Stimulated activated CD4-positive, alpha-beta T cell treated with anti-CD3 and anti-CD28 coated beads, Interleukin-15, amount 100 ng/mL, for 48 hours (primary cell): ENCODE measurements at places on chromosomes 4 and X.

- DNase-seq: no peak
Observed at GRCh38 chr4:1978226-1978625, 30.5 kb downstream of the NELFA start.

GRCh38 chr4:86414686-86415085 is 54.8 kb upstream of the MAPK10 start:
- DNase-seq: no peak

- DNase-seq: no peak
Observed at GRCh38 chrX:46634577-46634976, 61.0 kb downstream of the CHST7 start.

DNA sequence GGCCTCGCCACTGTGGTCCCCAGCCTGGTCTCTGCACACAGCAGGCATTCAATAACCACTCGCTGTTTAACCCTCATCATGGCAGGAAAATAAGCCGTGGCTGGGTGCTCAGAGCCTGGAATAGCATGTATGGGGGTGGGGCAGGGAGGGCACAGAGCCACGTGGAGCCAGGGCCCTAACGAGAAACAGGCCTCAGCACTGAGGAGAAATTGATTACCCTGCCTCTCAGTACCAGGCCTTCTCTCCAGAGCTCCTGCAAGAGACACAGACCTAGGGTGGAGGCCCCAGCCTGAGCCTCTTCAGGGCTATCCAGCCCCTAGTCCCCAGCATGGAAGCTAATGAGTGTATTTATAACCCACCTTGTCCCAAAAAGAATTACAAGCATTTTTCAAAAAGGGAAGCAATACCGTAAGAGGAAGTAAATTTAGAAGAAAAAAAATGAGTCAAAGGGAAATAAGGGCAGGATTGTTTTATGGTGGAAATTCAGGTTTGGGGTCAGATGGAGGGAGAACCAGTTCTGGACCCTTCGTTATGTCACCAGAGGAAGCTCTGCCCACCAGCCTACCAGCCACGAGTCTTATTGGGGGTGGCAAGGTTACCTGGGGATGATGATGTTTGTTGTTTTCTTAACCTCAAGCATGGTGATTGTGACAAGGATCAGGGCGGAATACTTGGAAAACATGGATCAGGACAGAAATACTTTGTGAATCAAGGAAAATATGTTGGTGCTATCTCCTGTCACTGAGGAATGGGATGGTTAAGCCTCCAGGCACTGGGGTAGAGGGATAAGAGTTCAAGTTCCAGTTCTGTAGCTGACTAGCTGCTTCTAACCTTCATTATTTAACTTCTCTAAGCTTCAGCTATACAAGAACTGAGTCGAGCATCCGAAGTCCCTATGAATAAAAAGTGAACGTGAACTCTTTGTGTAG is 101.9 kb upstream of the RBPJ start:
- no peak for DNase-seq

DNA sequence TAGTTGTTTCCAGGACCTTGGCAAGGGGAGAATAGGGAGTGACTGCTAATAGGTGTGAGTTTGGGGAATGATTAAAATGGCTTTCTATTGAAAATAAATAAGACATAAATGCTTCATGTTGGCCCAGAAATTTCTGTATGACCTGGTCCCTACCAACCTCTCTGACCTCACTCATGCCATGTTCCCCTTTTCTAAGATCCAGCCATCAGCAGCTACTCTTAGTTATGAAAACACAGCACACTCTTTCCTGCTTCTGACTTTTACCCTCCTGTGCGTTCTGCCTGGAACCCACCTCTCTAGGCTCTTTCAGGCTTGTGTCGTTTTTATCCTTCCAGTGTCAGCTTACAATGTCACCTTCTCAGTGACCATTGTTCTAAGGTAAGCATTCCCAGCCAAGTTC is 14.8 kb upstream of the CXCL5 start:
- DNase-seq: no peak

DNA sequence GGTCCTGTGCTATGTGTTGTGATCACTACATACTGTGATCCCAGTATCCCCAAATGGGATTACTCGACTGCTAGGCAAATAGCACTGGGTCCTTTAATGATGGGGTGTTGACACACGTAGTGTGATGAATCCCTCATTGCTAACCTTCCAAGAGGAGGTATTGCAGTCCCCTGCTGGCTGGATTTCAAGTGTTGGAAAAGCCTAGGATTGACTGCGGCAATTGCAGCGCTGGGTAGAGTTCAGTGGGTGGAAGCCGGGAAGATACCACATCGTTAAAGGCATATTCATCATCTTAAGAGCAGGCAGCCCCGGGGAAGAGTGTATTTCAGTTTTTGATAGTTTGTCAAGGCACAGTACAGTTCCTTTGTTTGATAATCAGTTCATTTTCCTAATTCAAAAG is 159.9 kb downstream of the TRIML1 start:
- no peak for DNase-seq

DNA sequence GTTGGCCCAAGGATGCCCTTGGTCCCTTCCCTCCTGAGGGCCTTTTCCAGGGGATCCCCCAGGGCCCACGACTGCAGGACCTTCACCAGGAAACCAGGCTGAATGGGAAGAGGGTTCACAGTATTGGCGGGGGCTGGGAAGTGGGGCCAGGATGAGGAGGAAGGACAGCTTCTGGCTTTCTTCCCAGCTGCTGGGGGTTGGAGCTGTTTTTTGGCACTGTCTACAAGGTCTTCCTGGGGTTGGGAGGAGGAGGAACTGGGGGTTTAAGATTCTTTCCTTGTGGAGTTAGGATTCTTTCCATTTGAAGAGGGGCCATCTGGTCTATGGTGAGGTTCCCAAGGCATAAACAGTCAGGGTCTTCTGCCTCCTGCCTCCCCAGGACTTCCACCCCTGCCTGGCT is 64.8 kb downstream of the KIF4A start:
- DNase-seq: no peak

- DNase-seq: no peak
Observed at GRCh38 chr4:48913346-48913745, 6.8 kb upstream of the OCIAD2 start.

- no peak for DNase-seq
Observed at GRCh38 chrX:149760965-149761364, 12.9 kb upstream of the HSFX1 start.

DNA sequence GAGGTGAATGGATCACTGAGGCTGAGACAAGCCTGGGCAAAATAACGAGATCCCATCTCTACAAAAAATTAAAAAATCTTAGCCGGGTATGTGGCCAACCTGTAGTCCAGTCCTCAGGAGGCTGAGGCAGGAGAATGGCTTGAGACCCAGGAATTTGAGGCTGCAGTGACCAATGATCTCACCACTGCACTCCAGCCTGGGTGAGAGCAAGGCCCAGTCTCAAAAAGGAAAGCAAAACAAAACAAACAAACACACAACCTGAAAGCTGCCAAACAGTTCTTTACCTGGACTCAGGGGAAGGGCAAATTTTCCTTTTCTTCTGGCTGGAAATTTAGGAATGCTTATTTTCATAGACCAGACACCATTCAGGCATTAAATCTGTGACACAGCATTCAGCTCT is 163.1 kb upstream of the FAT1 start:
- no peak for DNase-seq

DNA sequence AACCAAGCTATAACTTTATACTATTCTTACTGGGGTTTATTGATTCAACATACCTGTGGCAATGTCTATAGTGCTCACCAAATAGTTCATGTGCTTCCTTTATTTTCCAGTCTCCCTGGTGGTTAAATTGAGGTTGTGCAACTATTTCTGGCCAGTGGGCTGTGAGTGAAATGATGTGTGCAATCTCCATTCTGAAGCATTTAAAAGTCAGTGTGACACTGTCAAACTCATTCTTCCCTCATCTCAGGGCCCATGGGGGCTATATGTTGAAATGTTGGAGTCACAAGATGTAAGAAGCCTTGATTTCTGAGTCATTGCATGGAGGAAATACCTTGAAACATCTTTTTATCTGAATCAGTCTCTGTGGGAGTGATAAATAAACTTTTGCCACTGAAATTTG is 414.3 kb upstream of the RPS6KA3 start:
- DNase-seq: no peak

- DNase-seq: no peak
Observed at GRCh38 chrX:140501321-140501720, 3.5 kb downstream of the SOX3 start.

DNA sequence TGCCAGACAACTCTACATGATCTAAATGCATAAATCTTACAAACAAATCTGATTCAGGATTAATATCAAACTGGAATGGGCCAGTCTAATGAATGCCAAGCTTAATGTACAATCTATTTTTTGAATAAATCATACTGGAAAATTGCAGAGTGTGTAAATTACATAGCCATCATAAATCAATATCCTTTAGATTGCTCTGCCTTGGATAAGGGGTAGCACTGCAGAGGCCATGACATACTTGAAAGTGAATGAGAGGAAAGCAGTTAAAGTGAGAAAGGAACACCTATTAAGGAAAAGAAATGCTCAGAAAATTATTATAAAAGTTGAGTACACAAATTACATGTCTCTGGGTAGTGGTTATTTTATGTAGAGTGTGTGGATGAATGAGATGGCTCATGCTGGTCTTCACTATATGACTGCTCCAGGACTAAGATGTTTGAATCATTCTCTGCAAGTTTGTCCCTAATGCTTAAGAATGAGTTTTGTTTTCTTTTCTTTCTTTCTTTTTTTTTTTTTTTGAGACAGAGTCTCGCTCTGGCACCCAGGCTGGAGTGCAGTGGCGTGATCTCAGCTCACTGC is 100.2 kb downstream of the ADGRL3 start:
- DNase-seq: no peak

- DNase-seq: no peak
Observed at GRCh38 chrX:132433551-132433950, 55.3 kb downstream of the MBNL3 start.

DNA sequence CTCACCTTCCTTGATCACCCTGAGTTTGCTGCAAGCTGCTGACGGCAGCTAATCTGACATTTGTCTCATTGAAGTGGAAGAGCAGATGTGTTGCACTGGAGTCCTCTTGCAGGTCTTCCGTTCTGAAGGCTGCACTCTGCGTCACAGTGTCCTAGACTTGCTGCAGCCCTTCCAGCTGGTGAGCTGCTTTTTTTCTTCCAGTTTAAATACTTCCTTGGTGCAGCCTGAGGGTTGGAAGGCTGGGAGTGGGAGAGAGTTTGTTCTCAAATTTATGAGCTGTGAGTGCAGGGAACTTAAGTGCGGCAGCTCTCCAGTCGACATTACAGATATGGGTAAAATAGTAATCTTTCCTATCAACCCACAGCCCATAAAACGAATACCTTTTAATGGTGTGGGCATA is 303.6 kb upstream of the FAT1 start:
- no peak for DNase-seq

- DNase-seq: no peak
Observed at GRCh38 chrX:71493111-71493613, 39.7 kb upstream of the OGT start.

- DNase-seq: no peak
Observed at GRCh38 chr4:33429971-33430370, 2709.8 kb downstream of the PCDH7 start.

DNA sequence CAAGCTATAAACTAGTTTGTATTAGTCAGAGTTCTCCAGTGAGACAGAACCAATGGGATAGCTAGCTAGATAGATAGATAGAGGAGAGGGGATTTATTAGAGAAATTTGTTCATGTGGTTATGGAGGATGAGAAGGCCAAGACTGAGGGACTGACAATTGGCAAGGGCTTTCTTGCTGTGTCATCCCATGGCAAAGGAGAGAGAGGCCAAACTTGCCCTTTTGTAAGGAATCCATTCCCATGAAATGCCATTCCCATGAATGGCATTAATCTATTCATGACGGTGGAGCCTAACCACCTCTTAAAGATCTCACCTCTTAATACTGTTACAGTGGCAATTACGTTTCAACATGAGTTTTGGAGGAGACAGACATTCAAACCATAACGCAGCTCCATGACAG is 58.1 kb downstream of the LINC00632 start:
- no peak for DNase-seq

DNA sequence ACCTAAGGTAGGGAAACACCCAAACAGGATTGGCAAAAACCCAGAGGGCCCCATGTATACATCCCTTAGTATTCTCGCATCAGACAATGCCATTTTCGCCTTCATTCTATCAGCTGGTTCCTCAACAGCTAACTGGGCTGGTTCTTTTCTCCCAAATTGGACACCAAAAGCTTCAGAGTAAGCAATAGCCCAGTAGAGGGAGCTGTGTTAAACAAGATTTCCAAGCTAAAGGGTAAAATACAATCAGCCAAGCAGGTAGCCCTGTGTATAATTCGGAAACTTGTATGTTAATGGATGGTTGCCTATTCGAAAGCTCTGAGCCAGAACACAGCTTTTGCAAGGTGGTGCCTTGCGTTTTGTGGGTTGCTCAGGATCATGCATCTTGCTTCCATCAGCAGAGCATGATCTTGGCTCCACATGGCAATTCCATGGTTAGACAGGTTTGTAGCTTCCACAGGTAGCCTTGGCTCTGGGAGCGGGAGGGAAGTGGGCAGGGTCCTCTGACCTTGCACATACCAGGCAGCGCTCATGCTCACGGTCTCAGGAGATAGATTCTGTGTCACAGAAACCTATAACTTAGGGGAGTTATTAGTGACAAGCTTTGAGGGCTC is 115.2 kb upstream of the LNX1 start:
- DNase-seq: no peak

GRCh38 chr4:148774134-148774533 is 331.9 kb upstream of the NR3C2 start:
- no peak for DNase-seq

DNA sequence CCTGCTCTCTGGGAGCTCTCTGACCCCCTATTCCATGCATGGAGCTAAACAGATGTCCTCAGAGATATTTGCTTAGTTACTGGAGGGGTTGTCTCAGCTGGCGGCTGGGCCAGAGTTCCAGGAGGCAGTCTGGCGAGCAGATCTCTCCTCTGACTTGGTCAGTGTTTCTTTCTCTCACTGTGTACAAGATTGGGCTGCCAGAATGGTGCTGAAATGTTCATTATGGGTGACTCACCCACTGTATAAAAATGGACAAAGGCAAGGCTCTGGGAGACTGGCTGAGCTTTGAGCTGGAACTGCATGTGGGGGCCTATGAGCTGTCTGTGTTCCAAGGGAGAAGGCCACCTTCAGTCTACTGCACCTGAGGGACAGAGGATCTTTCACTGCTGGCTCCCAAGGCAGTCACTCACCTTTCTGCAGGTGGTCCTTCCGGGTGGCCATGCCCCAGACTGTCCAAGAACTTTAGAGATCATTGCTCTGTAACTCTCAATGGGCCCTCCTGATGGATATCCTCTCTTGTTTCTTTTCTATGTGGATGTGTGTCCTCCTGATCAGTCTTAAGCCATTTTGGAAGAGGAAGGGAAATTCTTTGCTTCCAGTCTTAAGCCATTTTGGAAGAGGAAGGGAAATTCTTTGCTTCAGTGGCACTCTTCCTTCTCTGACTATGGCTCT is 88.2 kb downstream of the CFAP299 start:
- no peak for DNase-seq

DNA sequence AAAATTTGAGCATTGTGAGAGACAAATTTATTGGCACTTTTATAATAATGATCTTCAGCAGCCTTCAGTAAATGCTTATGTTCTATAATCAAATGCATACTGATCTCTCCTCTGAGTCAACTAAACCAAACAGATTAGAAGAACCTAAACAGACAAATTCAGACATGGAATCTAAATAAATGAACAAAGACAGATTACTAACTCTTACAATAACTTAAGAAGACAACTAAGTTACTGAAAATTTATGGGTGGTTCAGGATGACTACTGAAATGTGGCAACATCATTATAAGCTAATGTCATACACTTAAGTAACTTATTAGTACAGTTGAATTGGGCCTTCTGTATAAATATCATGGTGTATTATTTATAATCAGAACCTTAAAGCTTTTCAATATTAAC is 127.3 kb downstream of the NEK1 start:
- no peak for DNase-seq

GRCh38 chrX:119654112-119654531 is 38.8 kb downstream of the SEPTIN6 start:
- no peak for DNase-seq
